Endothelial cell (in vitro differentiated cells): ENCODE measurements at places on chromosomes 13 and 19. TPM values are rescaled to one million over a fixed set of nuclear protein-coding genes. Genes with fewer than 3 reads are reported as not detected.

GRCh38 chr19:27635401-27635800 is 1577.5 kb downstream of the UQCRFS1 start:
- no peak overlapping the region for H3K27ac ChIP-seq
- peaks cover 3% of the 10 kb centered on the region for H3K27me3 ChIP-seq
- peaks cover 3% of the 10 kb centered on the region for H3K36me3 ChIP-seq
- no peak overlapping the region for H3K4me3 ChIP-seq

GRCh38 chr13:79314652-79315051 is 91.4 kb downstream of the RBM26 start:
- no peak for DNase-seq
- no peaks in the 10 kb centered on the region for H3K36me3 ChIP-seq
- H3K4me1 ChIP-seq = peaks cover 6% of the 10 kb centered on the region
- H3K27me3 ChIP-seq = no peaks in the 10 kb centered on the region
- no peak overlapping the region for H3K4me3 ChIP-seq

- H3K27ac ChIP-seq = peak overlapping the region; percentile 96
- H3K4me3 ChIP-seq = peak overlapping the region; percentile 99
- peaks cover 14% of the 10 kb centered on the region for H3K27me3 ChIP-seq
- DNase-seq = peak; percentile 41
These were observed 2.3 kb downstream of the NOVA2 start for GRCh38 chr19:45971260-45971902.

GRCh38 chr13:38301236-38301635 is 48.4 kb upstream of the UFM1 start:
- DNase-seq = no peak
- H3K4me3 ChIP-seq = no peak overlapping the region
- no peak overlapping the region for H3K27ac ChIP-seq
- H3K27me3 ChIP-seq = no peaks in the 10 kb centered on the region
- no peaks in the 10 kb centered on the region for H3K36me3 ChIP-seq
- H3K4me1 ChIP-seq = no peaks in the 10 kb centered on the region

DNA sequence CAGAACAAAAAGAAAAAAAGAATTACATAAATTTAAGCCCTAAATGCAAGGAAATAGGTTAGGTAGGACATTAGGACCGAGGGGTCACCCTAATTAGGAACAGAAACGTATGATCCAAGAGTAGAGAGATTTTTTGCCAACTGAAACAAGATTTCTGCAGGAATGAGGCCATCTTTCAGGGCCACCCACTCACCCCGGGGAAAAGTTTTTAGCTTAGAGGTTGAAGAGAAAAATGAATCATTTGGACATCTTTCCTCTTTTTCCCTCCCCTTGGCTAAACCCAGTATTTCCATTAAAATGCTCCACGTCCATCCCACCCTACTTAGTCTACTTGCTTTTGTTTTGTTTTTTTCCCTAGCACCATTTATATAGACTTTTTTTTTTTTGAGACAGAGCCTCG is 10.6 kb upstream of the PNMA8A start:
- peaks cover 12% of the 10 kb centered on the region for H3K4me1 ChIP-seq
- peak overlapping the region; percentile 98 for H3K27ac ChIP-seq
- no peak overlapping the region for H3K4me3 ChIP-seq
- DNase-seq = no peak
- no peaks in the 10 kb centered on the region for H3K36me3 ChIP-seq

DNA sequence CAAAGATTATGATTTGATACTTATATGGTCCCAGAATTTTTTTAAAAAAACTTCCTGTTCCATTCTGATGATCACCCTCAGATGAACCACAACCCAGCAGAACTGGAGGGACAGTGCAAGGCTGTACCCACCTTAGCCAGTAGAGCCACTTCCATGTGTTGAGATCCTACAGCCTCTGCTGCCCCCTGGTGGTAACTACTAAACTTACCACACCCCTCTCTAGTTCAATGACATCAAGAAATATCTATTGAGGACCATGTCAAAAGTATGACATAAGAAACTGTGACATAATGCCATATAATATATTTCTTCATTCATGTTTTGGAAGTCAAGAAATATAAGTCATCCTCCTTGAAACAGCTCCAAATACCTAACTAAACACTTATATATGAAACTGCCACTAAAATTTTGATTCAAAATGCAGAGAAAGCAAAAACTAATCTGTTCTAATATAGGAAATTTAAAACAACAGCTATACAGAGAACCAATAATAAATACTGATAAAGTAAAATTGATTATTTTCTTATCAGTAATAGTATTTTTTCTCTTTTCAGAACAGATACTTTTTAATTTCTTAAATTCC is 412.6 kb downstream of the KCTD12 start:
- H3K27me3 ChIP-seq = no peaks in the 10 kb centered on the region
- H3K4me3 ChIP-seq = no peak overlapping the region
- no peak overlapping the region for H3K27ac ChIP-seq
- no peaks in the 10 kb centered on the region for H3K36me3 ChIP-seq
- peaks cover 10% of the 10 kb centered on the region for H3K4me1 ChIP-seq

DNA sequence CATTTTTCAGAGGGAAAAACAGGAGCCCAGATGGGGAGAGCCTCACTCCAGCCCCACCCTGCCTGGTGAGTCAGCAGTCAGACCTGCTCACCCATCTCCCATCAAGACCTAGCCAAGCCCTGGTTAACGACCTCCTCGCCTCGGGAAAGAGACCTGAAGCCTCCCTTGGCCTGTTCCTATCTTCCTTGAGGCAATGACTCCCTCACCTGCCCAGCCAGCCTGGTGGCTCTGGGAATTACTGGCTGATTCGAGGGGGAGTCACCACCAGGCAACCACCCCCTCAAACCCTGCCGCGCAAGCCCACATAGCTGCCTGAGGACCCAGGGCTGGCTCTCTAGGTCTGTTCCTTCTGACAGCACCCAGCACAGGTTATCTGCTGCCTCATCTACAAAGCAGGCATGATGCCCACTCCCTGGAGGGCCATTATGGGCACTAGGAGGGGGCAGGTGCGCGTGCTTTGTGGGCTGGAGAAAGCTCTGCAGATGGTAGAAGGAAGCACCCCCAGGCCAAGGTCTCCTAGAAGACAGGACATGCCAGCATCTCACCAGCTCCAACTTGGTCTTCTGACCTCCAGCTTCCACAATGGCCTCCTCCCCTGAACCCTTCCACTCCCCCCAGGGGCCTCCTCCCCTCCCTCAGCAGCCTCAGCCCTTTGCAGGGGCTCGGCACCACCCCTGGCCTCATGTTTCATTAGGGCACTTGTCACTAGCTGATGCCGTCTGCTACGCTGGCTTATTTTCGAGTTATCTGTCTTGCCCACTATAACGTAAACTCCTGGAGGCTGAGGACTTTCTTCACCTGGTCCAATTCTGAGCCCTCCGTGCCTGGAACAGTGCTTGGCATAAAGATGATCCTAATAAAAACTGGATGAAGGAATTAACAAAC is 10.4 kb downstream of the DEDD2 start:
- no peak for DNase-seq
- peak overlapping the region; percentile 64 for H3K27ac ChIP-seq
- peaks cover 4% of the 10 kb centered on the region for H3K27me3 ChIP-seq
- peaks cover 13% of the 10 kb centered on the region for H3K4me1 ChIP-seq
- peaks cover 56% of the 10 kb centered on the region for H3K36me3 ChIP-seq

DNA sequence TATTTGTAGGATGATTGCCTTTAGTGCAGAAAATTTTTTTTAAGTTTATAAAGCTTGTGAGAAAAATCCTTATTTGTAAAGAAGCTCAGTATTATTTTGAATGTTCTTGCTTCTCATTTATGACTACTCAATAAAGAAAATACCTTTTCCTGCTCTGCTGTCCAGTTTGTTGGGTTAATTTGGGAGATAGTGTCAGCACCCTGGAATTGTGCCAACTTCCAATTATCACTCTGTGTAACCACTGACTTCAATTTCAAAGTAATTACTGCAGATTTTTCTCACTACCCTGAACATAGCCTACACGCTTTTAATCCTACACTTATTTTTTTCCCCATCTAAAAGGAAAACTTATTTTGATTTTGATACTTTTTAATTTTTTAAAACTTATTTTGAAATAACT is 93.1 kb downstream of the GGACT start:
- H3K36me3 ChIP-seq = no peaks in the 10 kb centered on the region
- DNase-seq = no peak
- H3K27ac ChIP-seq = no peak overlapping the region
- peaks cover 11% of the 10 kb centered on the region for H3K4me1 ChIP-seq
- H3K27me3 ChIP-seq = peaks cover 2% of the 10 kb centered on the region

GRCh38 chr13:99075268-99076191 is 97.7 kb upstream of the DOCK9 start:
- peaks cover 55% of the 10 kb centered on the region for H3K4me1 ChIP-seq
- DNase-seq = no peak
- no peak overlapping the region for H3K4me3 ChIP-seq
- H3K27me3 ChIP-seq = peaks cover 7% of the 10 kb centered on the region

- no peaks in the 10 kb centered on the region for H3K36me3 ChIP-seq
- no peak for DNase-seq
- no peaks in the 10 kb centered on the region for H3K27me3 ChIP-seq
- H3K4me3 ChIP-seq = no peak overlapping the region
- H3K27ac ChIP-seq = no peak overlapping the region
- no peaks in the 10 kb centered on the region for H3K4me1 ChIP-seq
These were observed 260.4 kb upstream of the MAB21L1 start for GRCh38 chr13:35736876-35737275.

DNA sequence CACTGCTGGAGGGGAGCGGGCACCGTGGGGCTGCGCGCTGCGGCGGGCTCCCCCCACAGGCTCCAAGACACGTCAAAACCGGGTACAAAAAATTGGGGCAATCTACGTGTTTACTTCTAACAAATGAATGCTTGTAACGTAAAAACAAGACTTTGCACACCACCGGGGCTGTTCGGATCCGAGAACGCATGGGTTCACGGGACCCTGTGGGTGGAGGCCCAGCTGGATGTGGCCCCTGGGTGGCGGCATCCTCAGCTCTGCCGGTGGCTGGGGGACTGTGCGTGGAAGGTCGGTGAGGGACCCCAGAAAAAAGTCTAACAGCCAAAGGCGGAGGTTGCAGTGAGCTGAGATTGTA is 10.3 kb upstream of the SLC7A10 start:
- no peak overlapping the region for H3K4me3 ChIP-seq
- no peaks in the 10 kb centered on the region for H3K4me1 ChIP-seq
- peaks cover 2% of the 10 kb centered on the region for H3K27me3 ChIP-seq
- DNase-seq = no peak
- no peak overlapping the region for H3K27ac ChIP-seq

DNA sequence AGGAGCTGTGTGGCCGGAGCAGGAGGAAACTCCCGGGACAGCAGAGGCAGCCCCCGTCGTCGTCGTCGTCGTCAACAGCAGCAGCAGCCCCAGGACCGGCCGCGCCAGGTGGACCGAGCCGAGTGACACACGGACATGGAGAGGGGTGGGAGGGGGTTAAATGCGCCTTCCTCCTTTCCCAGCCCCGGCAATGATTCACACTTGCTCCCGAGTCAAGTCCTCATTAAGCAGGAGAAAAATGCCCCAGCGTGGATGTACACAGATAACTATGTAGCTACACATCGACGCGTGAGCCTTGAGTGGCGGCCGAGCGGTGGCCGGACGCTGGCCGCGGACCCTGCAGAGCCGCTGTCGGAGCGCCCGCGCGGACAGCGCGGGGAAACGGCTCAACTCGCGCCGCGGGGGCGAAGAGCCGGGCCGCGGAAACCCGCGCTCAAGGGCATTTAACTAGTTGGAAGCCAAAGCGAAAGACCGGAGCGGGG is 645 bp downstream of the UBL3 start:
- peak overlapping the region; percentile 99 for H3K27ac ChIP-seq
- peak; percentile 56 for DNase-seq
- peak overlapping the region; percentile 100 for H3K4me3 ChIP-seq
- H3K27me3 ChIP-seq = peaks cover 7% of the 10 kb centered on the region
- peaks cover 5% of the 10 kb centered on the region for H3K36me3 ChIP-seq

DNA sequence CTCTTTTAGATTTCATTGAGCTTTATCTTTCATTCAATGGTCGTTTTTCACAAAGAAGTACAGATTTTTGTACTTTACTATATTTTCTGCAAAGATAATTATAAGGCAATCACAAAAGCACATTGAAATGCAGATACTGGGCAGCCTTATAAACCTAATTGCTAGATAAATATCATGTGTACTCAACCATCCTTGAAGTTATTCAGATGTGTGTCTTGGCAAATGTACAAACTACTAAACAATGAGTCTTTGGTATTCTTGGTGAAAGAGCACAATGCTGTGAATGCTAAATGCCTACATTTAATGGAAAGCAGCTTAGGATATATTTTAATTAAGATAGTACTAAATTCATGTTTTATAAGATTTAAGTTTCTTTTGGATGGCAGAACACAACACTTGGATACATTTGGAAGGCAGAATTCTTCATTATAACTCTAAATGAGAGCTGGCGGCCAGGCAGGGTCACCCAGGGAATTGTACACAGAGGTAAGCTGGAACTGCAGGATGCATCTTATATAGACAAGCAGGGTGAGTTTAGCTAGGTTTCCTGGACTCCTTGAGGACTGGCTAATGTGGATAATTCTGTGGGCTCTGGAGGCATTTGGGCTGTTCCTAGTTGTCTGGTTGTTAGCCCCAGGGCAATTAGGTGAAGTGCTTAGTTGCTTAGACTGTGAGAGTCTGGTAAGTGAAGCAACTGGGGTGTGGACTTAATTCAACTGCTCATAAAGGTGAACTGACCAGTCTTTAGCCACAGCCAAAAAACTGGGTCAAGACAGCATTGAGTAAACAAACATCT is 286.6 kb downstream of the PCDH20 start:
- no peaks in the 10 kb centered on the region for H3K36me3 ChIP-seq
- DNase-seq = no peak
- no peak overlapping the region for H3K27ac ChIP-seq
- peaks cover 2% of the 10 kb centered on the region for H3K27me3 ChIP-seq
- H3K4me3 ChIP-seq = no peak overlapping the region

DNA sequence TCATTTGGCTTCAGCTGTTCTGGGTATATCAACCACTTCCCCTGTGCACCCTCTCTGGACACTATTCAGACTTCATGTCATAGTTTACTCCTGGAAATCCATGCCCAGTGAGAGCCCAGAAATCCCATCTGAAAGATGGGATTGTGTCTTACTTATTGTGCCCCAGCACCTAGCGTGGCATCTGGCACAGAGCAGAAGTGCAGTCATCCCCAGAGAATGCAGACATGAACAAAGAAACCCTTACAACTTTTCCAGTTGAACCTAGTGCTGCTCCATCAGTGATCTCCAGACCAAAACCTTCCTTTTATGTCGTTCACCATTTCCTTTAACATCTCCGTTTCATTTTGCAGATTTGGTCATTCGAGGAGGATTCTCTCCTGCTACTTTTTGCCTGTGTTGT is 60.6 kb downstream of the MBNL2 start:
- H3K27me3 ChIP-seq = peaks cover 4% of the 10 kb centered on the region
- H3K4me1 ChIP-seq = peaks cover 52% of the 10 kb centered on the region
- DNase-seq = no peak
- H3K36me3 ChIP-seq = peaks cover 31% of the 10 kb centered on the region

Gene KLK14
- total RNA-seq = not detected

Gene LIPE
- total RNA-seq = 5.5 TPM

Gene SERP2
- total RNA-seq = 1.8 TPM

Gene PPM1N
- total RNA-seq = 0.33 TPM

Gene POU2F2
- 5.7 TPM for total RNA-seq

Gene FUT1
- total RNA-seq = 5.7 TPM

Gene ZNF554
- 9.0 TPM for total RNA-seq
